ENCODE measurements at places on chromosomes 5 and 9.

- DNase-seq: no peak
These were observed 15.2 kb upstream of the ERAP2 start for GRCh38 chr5:96861076-96861475.

- no peak for DNase-seq
These were observed 14.4 kb upstream of the SLC22A4 start for GRCh38 chr5:132279801-132280200.

DNA sequence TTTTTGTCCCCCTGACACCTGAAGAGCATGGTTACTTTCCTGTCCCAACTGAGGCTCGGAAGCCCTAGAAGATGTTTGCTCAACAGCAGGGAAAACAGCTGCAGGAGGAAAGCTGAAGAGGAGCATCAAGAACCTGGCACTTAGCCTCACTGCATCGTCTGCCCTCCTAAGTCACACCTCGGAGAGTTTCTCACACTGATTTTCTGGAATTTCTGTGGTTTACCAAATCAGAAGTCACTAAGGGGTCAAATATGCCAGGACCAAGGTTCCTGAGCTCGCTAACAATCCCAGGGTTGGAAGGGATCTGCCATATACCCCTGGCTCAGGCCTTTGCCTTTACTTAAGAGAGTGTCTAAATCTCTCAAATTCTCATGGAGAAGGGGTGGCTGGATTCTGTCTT lies 5.3 kb downstream of the IL12B start:
- DNase-seq: no peak

DNA sequence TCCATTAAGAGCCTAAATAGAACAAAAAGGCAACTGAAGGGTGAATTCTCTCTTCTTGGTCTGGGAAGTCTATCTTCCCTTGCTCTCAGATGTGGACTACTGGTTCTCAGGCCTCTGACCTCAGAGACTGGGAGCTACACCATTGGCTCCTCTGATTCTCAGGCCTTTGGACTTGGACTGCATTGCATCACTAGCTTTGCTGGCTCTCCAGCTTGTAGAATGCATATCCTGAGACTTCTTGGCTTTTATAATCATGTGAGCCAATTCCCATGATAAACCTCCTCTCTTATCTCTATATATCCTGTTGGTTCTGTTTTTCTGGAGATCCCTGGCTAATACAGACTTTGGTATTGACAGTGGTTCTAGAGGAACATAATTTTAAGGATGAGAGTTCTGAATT lies 89.8 kb downstream of the PSAT1 start:
- DNase-seq: no peak

GRCh38 chr5:171701100-171701541 lies 84.5 kb upstream of the SMIM23 start:
- no peak for DNase-seq

DNA sequence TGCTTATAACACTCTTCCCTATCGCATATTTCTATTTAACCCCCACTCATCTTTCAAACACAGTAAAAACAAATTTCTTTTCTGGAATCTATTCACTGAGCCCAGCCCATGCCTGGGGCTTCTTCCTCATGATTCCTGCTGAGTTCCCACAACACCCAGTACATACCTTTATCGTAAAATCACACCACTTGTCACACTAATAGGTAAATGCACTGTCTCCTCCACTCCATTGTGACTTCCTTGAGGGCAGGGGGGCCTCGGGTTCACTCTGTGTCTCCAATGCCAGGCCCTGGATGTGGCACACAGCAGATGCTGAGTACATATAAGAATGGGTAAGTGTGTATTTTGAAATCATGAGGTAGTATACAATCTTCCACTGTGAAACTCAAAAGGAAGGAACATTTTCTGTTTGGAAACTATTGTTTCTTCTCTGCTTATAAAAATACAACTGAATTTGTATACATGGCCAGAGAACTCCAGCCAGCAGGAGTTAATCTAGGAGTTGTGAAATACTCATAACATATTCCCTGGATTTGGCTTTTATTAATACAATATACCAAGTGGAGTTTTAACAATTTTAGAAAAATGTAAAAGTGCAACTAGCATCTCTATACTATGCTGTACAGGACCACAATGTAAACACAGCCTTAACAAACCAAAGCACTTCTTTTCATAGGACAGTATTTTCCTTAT lies 7.2 kb downstream of the PLK2 start:
- no peak for DNase-seq

GRCh38 chr9:94808926-94809700 lies 82.6 kb downstream of the AOPEP start:
- no peak for DNase-seq

DNA sequence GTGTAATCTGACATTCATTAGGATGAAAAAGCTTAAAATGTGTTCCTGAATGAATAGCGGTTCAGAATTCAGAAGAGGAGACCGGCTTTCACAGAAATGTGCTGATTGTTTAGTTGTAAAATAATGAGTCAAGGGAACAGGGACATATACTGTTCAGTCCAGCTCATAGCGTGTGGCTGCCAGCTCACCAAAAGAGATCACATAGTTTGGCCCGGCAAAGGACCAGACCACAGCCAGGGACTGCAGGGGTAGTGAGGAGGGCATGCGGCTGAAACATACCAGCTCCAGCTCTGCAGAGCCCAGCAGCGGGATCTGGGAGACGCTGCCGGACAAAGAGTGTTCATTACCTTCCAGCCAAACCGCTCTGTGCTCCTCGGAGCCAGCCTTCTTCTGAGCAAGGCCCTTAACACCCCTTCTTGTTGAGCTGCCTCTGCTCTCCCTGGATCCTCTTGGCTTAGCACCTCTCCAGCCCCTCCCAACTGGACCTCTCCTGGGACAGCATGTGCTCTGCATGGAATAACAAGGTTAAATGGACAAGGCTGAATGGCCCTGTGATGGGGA lies 116.8 kb upstream of the CNTLN start:
- no peak for DNase-seq

- DNase-seq: no peak
These were observed 10.5 kb downstream of the RNF38 start for GRCh38 chr9:36389590-36389989.

DNA sequence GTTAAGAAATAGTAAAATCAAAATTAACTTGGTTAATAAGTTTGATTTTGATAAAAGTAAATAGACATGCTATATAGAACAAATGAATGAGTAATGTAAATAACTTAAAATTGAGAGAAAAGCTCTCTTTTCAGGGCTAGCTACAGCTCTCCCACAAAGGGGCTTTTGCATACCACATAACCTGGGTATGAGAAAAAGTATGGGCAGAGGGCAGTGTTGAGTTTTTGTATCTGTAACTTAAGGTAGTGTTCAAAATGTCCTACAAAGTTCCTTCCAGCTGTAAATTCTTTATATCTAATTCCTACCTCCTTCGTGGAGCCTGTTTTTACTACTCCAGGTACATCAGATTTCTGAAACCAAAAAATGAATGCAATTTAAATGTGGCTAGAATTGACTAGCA lies 18.9 kb upstream of the TTC33 start:
- DNase-seq: no peak

DNA sequence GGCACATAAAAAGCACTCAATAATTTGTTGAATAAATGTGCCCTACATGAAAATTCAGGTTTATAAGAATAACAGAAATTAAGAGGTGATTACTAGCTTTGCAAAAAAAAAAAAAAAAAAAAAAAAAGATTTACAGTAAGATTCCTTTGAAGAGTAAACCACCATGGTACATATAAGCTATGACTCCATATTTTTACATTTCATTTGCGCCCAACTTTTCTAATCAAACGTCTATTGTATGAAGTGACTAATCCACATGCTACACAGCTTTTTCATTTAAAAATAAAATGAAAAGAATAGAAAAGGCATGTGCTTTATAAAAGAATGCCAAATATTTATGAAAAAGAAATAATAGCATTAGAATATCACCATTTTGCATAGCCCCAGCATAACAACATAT lies at the start of gene PLAC8L1:
TSS of gene PLAC8L1 (minus strand) at position 101 of the 400 bp plus-strand sequence. CDS start 1,266 bp downstream, outside the sequence.
- no peak for DNase-seq

All from CD8-positive, alpha-beta memory T cell (primary cell).